ENCODE measurements at places on chromosomes 11 and 22. TPM values are rescaled to one million over a fixed set of nuclear protein-coding genes. Genes with fewer than 3 reads are reported as not detected.

The SOX10 gene
- polyA plus RNA-seq = not detected

The B4GALNT4 gene
- polyA plus RNA-seq = 0.38 TPM

The HEPN1 gene
- not detected for polyA plus RNA-seq

The DEUP1 gene
- not detected for polyA plus RNA-seq

The CRYBB2 gene
- polyA plus RNA-seq = not detected

The H19 gene
- 4.5 TPM for polyA plus RNA-seq

The IGF2 gene
- 0.67 TPM for polyA plus RNA-seq

The TEX12 gene
- not detected for polyA plus RNA-seq

The MRGPRX4 gene
- not detected for polyA plus RNA-seq

The KDM4D gene
- 0.31 TPM for polyA plus RNA-seq

The PARVA gene
- 50.6 TPM for polyA plus RNA-seq

The GPHA2 gene
- not detected for polyA plus RNA-seq

The OR6T1 gene
- polyA plus RNA-seq = not detected
